T-helper 1 cell (primary cell): ENCODE measurements at places on chromosomes 7 and 10.

DNA sequence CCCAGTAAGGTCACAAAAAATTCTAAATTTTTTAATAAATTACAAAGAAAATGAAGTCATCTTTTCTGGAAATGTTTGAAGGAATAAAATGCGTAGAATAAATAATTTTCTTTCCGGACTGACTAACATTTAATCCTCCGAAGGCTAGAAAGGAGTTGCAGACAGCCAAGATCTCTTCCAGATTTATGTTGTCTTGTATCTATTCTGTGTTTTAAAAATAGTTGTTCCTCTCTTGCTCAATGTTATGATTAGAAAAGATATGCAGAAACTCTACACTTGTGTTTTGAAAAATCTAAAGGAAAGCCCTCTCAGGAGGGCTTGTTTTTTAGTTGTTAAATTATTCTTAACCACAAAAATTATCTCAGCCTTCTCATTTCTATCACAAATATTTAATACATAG, 70.7 kb downstream of the MACC1 start:
- no peak for DNase-seq

DNA sequence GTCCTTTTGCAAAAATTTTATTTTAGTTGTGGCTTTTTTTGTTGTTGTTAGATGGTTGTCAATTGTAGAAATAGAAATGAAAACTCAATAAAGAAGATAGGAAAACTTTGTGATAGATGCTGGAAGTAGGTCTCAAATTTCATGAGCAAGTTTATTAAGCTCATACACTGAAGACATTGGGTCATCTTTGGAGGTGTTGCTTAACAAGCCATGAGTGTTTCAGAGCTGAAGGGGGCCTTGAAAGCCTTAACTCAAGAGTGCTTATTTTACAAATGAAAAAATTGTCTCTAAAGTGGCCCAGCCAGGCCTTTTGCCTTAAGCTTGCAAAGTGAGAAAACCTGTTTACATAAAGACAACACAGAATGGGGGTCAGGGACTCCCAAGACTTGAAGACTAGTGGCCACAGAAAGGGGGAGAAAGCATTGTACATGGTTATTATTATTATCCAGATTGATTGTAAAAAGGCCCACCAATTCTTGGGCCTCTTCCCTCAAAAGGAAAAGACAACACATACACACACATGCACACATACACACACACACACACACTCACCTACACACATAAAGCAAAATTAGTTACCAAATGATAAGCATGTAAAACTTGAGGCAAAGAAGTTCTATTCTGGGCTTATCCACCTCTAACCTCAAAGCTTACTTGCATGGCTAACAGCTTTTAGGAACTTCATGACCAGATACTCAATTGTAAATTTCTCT, 49.7 kb upstream of the GLCCI1 start:
- DNase-seq, result no peak

DNA sequence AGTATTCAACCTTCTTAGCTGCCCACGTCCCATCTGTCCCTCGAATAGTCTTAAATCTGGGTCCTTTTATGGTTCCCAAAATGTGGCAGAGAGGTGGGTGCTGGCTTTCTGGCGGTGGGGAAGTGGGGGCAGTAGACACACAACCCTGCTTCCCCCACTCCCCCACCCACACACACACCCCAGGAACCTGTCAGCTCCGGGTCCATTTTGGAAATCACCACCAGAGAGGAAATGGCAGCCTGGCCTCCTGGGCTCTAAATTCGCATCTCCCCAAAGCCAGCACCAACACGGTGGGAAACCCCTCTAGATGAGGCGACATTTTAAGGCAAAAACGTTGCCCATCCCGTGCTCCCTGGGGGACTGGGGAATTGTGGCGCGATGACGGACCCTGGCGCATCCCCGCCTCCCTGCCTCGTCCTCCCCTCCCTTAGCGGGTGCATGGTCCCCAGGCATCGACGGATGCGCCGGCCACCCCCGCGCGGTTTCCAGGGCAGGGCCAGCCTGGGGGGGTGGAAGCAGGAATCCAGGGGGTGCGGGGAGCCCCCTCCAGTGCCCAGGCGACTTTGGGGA, 702 bp downstream of the TMEM130 start:
- no peak for DNase-seq

- no peak for DNase-seq
Measured at GRCh38 chr7:78254726-78255055, 456.1 kb downstream of the PHTF2 start.

DNA sequence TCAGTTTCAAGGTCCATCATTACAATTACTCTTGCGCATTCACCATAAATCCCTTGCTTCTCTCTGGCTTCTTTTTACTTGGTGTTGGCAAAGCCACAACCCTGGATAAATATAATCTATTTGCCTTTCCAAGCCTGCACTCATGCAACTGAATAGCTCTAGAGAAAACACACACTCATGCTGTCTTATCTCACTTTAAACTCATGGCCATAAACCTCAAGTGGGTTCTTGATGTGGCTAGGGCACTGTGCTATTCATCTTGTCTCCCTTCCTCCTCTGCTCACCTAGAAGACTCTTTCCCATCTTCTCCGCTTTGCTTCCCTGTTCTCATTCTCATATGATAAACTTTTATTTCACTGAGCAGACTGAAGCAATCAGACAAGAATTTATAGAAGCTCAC, 165.4 kb upstream of the MTPN start:
- no peak for DNase-seq

GRCh38 chr7:50685135-50686065, 97.3 kb downstream of the GRB10 start:
- no peak for DNase-seq
